Fibroblast of mammary gland (primary cell): ENCODE measurements at places on chromosomes 6 and 20.

DNA sequence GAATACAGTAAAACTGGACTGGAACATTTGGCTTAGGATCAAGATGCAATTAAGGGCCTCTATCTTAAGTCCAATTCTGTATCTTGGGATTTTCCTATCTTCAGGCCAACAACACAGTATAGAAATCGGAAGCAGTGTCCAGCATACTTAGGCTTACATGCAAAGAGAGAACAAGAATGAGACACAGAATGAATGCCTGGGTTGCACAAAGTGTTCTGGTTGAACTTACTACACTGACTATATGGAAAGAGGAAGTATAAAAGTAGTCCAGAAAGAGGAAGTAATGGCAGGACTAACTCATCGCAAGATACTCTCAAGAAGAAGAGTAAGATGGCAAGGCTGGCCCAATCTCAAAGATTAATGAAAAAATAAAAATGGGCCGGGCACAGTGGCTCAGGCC lies 87.6 kb downstream of the BTBD9 start:
- no peak for DNase-seq

GRCh38 chr6:160239929-160240690 lies 18.5 kb downstream of the SLC22A2 start:
- DNase-seq, result no peak

GRCh38 chr6:167475947-167476346 lies 151.1 kb downstream of the TTLL2 start:
- DNase-seq, result no peak

- peak; percentile 95 for DNase-seq
Measured at GRCh38 chr6:112281821-112282615, 27.7 kb upstream of the LAMA4 start.

- DNase-seq, result no peak
Measured at GRCh38 chr6:20584100-20584731, 50.0 kb downstream of the CDKAL1 start.

GRCh38 chr6:125392682-125393081 lies 90.9 kb upstream of the HDDC2 start:
- no peak for DNase-seq

- DNase-seq, result peak; percentile 98
Measured at GRCh38 chr6:105596284-105596755, 193.4 kb upstream of the PREP start.

- DNase-seq, result no peak
Measured at GRCh38 chr20:49272654-49273053, 5.2 kb downstream of the ZNFX1 start.

DNA sequence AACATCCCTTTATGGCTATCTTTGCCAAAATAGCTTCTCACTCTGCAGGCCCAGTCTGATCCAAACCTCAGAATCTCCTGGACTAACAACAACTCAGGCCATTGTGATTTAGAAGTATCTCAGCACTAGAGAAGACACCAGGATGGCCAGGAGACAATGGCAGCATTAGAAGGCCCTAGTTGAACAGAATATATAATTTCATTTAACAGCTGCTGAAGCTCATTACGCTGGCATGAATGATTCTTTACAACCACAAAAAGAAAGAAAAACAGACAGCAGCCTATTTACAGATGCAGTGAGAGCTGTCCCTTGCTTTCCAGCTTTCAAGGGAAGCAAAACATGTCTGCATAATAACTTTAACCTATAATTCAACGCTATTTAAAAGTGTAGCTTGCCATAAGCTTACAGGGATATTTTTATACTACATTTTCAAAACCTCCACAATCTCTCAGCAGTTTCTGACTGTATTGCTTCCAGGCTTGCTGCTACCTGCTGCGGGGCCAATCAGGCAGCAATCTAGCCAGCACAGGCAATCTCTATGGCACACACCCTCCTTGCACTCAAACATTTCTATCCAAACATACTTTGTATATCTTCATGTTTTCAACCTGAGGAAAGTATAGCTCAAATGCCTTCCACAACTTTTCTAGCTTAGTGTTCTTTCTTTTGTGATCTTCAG lies 107.3 kb downstream of the OGFRL1 start:
- no peak for DNase-seq

DNA sequence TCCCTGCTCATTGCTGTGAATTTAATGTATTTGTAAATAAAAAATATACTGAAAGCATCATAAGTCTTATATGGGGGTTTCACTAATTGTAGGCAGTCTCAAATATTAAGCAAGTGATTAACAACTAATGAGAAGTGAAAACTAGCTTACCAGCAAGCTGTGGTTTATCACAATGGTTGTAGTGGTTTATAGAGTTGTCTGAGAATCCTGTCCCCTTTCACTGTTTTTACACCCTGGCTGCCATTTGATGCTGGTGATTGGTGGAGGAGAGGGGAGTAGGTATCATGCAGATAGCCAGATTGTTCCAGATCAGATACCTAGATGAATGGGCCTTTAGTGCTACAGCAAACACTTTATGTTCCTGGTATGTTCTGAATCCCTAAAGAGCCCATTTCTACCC lies 6.0 kb downstream of the MKKS start:
- no peak for DNase-seq

DNA sequence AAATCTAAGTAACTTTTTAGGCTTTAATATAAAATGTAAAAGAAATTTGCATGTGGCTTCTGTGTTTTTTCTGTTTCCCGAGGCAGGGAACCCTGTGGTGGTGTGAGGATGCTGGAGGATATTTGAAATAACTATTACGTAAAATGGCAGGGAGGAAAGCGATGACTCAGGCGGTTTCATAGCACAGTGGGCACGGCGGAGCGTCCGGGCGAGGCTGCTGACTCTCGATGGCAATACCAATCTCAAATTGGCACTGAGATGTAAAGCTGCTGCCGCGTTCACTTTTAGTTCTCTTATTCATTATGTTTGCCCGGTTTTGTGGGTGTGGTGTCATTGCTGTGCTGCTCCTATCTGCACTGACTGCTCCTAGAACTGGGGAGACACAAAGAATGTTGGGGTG lies 254.3 kb downstream of the THBS2 start:
- no peak for DNase-seq

- DNase-seq, result peak; percentile 46
Measured at GRCh38 chr6:118968416-118968815, 33.5 kb upstream of the MCM9 start.

DNA sequence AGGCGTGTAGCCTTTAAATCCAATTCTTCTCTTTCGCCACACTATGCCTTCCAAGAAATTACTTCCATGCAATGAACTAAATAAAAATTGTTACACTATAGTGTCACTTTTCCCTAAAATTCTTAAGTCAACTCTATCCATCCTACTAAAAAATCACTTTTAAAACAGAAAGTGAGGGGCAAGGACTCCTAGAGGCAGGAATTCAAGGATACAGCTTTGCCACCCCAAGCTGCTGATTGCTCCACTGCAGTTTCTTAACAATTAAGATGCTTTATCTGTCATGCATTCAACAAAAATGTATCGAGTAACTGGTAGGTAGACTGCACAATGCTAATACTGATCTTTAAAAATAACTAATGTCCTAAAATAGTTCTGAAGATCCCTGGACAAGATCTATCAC lies 4.3 kb downstream of the MCM9 start:
- DNase-seq, result no peak

DNA sequence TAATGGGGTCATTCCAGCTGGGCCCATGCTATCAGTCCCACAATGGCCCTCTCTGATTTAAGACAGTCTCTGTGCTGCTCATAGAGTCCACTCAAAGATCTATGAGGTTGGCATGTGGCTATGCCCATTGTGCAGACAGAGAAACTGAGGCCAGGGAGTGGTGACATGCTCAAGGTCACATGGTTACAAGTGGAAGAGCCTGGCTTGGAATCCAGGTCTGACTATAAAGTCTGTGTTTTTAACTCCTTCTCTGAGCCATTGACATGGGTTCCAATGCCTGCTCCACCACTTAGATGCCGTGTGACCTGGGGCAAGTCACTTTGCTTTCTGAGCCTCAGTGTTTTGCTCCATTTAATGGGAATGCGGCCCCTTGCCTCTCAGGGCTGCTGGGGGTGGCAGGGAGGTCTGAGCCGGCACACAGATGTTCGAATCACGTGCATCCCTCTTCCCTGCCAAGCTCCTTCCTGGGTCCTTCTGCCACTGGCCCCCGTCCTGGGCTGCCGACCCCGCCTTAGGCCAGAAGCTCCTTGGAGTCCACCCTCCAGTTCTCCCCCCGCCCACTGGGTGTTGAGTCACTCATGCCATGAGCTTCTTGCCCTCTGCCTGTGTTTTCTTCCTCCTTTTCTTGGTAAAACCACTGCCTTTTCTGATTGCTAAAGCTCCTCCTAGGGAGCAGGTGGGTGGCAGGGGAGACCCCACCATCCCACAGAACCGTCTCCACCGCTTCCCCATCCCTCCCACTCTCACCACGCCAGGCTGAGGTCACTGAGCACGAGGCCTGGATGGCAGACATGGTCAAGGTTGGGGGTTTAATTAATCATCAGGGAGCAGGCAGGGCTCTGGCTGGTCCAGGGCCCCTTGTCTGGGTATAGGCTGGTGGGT lies 35.7 kb downstream of the CEBPB start:
- DNase-seq, result peak; percentile 69

GRCh38 chr6:84081222-84081621 lies 47.6 kb downstream of the MRAP2 start:
- no peak for DNase-seq

GRCh38 chr6:133559926-133560325 lies 318.8 kb downstream of the EYA4 start:
- no peak for DNase-seq

DNA sequence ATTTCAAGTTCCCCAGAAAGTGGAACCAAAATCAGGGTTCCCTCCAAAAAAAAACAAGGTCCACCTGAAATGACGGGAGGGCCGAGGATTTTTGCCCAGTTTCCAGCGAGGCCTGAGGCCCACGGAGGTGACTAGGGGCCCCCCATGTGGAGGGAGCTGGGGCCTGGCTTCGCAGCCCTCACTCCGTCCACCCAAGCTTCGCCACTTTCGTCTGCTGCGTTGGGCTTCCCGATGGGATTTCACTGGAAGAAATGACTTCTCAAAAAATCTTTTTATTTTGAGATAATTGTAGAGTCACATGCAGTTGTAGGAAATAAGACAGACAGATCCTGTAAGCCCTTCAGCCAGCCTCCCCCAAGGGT lies 208.3 kb downstream of the TAF4 start:
- no peak for DNase-seq

DNA sequence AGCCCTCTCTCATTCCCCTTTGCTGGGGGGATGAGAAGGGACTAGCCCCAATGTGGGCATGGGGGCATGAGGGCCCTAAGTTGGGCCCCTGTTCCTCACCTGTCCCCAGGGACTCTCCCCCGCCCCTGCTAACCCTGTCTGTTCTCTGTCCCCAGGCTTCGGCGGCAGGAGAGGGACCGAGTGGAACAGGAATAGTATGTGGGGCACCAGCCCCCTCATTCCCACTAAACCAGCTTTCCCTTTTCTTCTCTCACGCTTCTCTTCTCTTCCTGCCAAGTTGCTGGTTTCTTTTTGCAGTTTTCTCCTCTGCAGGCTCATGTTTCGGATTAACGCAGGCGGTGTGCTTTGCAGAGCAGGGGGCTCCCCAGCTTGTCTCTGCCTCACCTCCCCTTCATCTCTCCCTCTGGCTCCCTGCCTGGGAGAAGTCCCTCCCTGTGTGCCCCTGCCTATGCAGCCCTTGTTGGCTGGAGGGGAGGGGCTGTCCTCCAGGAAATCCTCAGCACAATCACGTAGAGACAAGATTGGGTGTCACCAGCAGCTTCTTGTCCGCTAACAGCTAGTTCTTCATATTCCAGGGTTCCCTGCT lies 7.9 kb downstream of the TMEM63B start:
- no peak for DNase-seq

GRCh38 chr6:147219463-147219862 lies 15.2 kb downstream of the STXBP5 start:
- DNase-seq, result no peak

- DNase-seq, result no peak
Measured at GRCh38 chr6:151811081-151811480, 3.6 kb downstream of the ESR1 start.

DNA sequence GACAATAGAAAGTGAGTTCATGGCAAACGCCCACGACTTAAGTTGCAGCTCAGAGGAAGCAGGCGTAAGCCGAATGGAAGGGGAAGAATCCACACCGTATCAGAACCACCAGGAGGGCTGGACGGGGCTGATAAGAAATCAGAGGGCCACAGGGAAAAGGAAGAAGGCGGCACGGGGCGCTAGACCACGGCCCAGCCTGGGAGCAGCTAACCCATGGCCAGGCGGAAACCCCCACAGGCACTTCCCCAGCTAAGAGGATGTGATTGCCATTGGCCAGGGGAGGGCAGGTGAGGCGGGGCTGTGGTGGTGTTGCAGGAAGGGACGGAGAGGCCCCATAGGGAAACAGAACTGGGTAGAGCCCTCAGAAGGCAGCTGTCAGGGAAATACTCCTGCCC lies 174.0 kb upstream of the AFDN start:
- DNase-seq, result no peak

DNA sequence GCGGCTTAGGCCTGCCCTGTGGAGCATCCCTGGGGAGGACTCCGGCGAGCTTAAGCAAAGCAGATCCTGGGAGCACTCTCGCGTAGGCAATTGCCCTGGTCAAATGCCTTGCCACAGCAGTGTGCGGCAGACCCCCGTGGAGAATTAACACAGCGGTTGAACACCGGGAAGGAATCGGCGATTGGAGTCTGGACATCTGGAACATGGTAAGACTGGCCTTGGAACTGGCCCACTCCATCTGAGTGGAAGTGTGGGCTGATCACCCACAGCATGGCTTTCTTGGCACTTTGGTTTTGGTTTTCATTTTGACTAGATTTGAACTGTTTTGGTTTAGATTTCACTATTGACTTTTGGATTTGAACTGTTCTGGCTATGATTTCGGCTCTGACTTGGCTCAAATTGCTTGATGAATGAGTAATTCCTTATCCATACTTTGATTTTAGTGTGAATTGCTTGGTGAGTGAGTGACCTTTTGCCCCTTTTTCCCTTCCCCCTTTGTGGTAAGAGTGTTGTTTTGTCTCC lies 300.7 kb downstream of the RNGTT start:
- no peak for DNase-seq

- DNase-seq, result no peak
Measured at GRCh38 chr6:114785235-114786127, 442.7 kb upstream of the HS3ST5 start.

- no peak for DNase-seq
Measured at GRCh38 chr6:108549741-108550140, 11.0 kb upstream of the FOXO3 start.

- peak; percentile 68 for DNase-seq
Measured at GRCh38 chr6:105992315-105992961, 93.7 kb upstream of the PRDM1 start.

DNA sequence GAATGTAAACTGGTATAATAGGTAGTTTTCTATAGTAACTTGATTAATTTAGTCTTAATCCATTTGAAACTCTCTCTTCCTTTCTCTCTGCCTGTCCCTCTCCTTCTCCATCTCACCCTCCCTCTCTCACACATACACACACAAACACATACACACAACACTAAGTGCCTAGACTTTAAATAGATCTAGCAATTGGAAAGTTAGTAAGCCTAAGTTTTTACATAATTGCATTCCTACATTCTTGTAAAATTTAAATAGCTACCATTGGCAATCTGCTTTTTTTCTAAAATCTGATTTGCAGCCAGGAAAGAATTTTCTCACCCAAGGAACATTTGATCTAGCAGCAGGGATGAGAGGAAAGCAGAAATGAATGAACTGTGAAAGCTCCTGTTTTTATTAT lies 15.7 kb downstream of the GFRA4 start:
- no peak for DNase-seq
